ENCODE measurements at places on chromosomes 1 and 21.

DNA sequence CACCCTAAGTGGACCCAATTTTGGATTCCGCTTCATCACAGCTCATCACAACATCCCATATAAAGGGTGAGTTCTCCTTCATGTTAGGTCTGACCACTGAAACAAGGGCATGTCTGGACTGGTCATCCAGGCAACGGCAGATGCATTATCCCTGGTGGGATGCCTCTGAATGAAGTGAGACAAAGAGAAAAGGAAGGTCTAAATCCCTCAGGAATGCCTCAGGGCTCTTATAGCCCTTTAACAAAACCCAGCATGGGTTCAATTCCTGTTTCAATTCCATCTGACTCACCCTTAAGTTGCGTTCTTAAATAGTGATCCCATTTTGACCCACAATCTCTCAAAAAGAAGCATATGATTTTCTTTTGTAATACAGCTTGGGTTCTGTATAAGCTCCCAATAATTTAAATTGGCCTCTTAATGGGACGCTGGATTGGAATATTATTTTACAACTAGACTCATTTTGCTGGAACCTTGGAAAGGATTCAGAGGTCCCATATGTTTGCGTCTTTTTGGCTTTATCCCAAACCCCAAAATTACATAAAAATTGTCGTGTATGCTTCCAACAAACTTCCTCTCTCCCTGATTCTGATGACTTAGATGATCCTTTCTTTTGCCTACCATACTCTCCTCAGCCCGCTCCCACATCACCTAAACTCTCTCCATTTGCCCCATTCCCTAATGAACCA, 287.4 kb upstream of the ZP4 start:
- no peak for DNase-seq

GRCh38 chr1:10905841-10906655, 106.4 kb upstream of the TARDBP start:
- no peak for DNase-seq

DNA sequence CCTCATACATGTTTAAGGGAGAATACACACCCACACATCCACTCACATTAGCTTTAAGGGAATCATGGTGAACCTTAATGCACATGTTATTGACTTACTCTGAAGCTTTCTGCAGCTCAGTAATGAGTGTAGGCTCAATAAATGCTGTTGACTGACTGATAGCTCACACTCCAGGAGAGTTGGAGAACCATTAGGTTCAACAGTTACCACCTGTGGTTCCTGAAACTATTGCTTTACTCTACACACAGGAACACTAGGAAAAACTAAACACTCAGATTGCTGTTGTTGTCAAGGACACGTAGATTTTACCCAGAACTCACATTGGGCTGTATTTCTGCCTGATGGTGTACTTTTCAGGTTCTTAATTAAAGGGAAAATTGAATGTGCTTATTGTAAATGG, 37.3 kb downstream of the ZC3H11B start:
- DNase-seq: no peak

DNA sequence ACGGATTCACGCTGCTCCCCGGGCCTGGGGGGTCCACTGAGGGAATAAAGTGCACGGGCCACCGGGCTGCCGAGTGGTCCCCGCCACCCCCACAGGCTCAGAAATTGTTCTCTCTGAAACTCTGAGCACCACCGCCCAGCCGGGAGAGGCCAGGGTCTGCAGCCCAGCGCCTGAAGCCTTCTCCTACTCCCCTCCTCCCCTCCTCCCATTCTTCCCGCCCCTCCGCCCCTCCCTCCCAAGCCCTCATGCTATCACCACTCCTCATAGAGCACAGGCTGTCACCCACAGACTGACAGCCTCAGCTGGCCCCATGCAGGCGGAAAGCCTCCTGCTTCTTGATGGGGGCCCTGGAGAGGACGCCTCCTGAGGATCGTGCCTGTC, 707 bp upstream of the GPR153 start:
- no peak for DNase-seq

- no peak for DNase-seq
Observed at GRCh38 chr1:99384021-99384420, 119.7 kb downstream of the PLPPR4 start.

- no peak for DNase-seq
Observed at GRCh38 chr1:238681451-238681850, 704.9 kb upstream of the CHRM3 start.
